ENCODE measurements at places on chromosomes 11 and 22. TPM values are rescaled to one million over a fixed set of nuclear protein-coding genes. Genes with fewer than 3 reads are reported as not detected.

Gene E2F8
- total RNA-seq, result 5.2 TPM

Gene TTLL12
- total RNA-seq, result 120 TPM

Gene OR8D1
- total RNA-seq, result not detected

Gene MS4A6A
- 4.9 TPM for total RNA-seq

Gene OR51B4
- not detected for total RNA-seq

DNA sequence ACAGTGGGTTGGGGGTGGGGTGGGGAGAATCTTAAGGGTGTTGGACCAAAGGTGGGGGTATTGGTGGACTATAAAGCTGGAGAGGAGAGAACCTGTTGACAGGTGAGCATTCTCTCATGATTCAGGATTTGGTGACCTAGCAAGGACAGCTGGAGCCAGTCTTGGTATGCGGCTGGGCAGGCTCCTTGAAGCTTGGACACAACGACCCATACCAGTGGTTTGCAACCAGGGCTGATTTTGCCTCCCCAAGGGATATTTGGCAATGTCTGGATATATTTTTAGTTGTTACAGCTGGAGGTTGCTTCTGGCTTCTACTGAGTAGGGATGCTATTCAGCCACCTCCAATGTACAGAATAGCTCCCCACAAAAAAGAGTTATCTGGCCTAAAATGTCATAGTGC, 5.6 kb downstream of the EXT2 start:
- no peak for ATAC-seq

- ATAC-seq, result no peak
These were observed 44.1 kb upstream of the FIBIN start for GRCh38 chr11:26949846-26950245.

GRCh38 chr11:110070176-110070575, 23.0 kb upstream of the ZC3H12C start:
- ATAC-seq, result no peak

Measured in esophagus mucosa (tissue), 1 donor.